Mesenteric fat pad (tissue), 1 donor: ENCODE measurements at places on chromosomes 2 and 18. TPM values are rescaled to one million over a fixed set of nuclear protein-coding genes. Genes with fewer than 3 reads are reported as not detected.

- DNase-seq, result no peak
Measured at GRCh38 chr2:191543708-191544107, 134.2 kb upstream of the NABP1 start.

DNA sequence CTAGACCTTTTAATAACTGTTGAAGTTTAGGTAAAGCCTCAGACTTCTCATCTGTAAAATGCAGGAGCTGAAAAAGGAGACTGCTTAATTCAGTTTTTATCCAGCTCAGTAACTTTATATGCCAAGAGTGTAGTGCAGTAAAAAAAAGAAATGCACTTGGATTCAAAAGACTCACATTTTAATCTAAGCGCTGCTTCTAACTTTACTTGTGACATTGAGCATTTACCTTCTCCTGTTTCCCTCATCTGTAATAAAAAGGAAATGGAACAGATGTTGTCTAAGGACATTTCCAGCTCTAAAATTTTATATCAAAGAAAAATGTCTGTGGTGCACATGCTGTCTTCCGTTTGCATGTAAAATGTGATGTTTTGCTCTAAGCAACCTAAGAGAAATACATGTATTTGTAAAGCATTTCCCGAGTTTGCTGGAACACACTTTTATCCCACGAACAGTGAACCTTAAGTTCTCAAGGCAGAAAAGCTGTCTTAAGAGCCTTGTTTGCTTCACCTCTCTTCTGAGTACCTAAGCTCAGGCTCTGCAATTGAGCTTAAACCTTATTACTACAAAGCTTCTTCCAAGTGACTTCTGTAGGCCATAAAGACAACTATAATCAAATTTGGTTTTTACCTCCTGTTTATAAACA lies 24.2 kb upstream of the TANK start:
- no peak for DNase-seq

The IL1F10 gene
- total RNA-seq, result not detected

DNA sequence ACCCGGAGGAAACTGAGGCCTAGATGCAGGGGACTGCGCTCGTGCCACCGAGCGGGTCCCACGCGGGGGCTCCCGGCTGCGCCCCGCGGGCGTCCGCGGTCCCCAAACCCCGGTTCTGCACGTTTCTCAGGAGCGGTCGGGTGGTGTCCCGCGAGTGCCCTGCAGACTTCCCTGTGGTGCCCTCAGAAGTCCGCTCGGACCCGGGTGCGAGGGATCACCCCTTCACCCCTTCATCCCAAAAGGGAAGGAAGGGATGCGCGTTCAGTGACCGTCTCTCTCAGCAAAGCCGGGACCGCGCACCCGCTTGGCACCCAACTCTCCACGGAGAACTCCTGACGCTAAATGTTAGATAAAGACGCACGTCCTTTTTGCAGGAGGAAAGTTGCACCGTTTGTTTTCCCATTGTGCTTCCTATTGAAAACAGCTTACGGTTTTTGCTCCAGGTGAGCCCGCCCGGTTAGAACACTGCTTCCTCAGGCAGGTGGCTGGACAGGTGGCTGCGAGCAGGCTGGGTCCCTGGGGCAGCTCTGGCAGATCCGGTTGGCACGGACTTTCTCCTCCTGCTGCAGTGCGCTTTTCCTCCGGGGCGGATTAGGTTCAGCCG lies 779 bp downstream of the DGKD start:
- peak; percentile 89 for DNase-seq

DNA sequence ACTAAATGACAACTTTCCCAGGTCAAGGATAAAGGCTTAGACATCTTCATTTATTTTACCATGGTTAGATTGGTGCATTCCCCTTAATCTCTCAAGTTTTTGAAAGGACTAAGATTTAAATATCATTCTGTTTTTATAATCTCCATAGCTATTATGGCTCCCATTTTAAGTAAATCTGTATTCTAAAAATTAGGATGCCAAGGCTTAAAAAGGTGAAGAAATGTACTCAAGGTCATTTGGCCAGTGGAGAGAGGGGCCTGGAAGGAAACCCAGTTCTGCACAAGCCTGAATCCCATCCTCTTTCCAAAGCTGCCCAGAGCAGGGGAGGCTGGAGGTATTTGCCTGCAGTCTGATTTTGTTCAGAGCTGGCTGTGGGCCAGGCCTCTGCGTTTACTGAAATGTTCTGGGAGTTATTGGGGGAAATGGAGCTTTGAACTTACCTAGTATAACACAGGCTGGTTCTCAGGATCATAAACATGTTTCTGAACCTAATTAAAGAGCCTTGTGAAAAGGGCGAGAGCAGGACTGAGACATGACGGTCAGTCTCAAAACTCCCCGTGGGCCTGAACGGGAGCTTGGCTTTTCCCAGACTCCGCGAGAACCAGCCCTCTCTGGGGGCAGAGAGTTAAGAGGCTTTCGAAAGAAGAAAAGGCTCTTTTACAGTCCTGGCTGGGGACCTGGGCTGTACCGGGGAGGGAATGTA lies 85.6 kb downstream of the DDX1 start:
- DNase-seq, result no peak
